Stimulated activated naive B cell treated with anti-CD40 and anti-IgM and Interleukin-4, amounts not matched to agents 10 μg/mL and 1 μg/mL and 100 μg/mL, for 72 hours (primary cell): ENCODE measurements at places on chromosomes 3 and 15.

- peak; percentile 6 for DNase-seq
Observed at GRCh38 chr3:71360180-71360579, 223.3 kb downstream of the FOXP1 start.

DNA sequence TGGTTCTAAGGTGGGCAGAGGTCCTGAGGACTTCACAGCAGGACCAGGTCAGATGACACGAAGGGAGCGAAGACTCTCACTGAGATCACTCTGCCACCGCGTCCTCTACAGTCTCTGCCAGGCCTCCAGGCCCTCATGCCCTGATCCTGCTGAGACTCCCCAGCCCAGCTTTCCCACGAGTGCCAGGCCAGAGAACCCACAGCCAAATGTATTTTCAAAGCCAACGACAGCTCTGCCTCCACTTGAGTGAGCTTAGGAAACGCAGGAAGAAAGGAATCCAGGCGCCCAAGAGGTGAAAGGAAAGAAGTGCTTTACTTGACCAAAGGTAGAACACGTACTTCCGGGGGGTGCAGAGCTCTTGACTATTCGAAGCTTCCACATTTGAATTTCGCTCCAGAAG is 275.0 kb downstream of the XXYLT1 start:
- DNase-seq: no peak

- DNase-seq: no peak
Observed at GRCh38 chr3:19455546-19455945, 307.2 kb downstream of the KCNH8 start.

- DNase-seq: no peak
Observed at GRCh38 chr15:69659454-69660050, 206.9 kb downstream of the RPLP1 start.

- no peak for DNase-seq
Observed at GRCh38 chr15:78950902-78951840, 6.3 kb upstream of the CTSH start.

GRCh38 chr3:141191097-141191749 is 40.4 kb upstream of the PXYLP1 start:
- no peak for DNase-seq

GRCh38 chr15:74584779-74585178 is 30.9 kb upstream of the CLK3 start:
- no peak for DNase-seq

DNA sequence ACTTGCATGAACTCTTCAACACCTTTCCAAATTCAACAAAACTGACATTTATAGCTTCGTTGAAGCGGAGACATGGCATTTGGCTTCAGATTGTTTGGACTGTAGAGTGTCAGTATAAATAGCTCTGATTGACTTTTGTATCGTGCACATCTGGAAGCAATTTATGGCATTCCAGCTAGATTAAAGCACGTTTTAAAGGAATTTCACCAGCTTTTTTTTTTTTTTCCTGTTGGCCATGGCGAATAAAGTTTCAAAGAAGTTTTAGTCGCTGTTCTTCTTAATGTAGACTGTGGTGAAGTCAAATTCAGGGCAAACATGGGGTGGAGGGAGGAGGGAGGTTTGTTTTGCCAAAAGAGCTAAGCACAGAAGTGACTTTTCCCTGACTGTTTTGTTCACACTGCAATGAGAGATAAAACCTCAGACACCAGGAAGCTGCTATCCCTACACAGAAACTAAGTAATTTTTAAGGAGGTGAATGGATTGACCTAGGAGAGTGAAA is 391.0 kb upstream of the RARB start:
- no peak for DNase-seq

- DNase-seq: peak; percentile 62
Observed at GRCh38 chr3:137032465-137033120, 74.8 kb downstream of the IL20RB start.

DNA sequence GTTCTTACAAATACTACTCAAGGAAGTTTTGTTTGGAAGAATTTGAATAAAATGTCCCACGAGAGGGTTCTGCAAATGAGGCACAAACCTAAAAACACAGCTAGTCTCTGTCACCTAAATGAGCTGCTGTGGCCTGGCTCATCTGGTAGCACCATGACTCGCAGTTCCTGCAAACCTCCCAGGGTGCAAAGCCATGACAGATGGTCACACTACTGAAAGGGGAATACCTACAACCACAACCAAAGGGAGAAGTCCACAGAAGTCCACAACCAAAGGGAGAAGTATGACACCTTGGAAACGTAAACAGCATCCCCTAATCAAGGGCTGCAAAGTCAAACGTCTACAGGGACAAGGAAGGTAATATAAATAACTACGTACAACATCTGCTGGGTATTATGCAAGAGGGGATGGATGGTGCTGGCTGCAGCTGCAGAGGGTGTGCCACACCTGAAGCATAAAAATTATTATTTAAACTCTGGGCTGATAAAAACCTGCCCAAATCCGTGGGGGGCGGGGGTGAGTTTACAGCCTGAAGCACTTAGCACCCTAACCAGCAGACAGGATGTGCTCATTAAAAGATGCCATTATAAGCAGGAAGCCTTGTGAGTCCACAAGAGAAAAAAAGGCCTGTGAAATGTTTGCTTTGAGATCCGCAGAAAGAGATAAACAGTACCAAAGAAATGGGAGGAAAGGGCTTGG is 184.0 kb downstream of the MAGI1 start:
- DNase-seq: no peak

- DNase-seq: no peak
Observed at GRCh38 chr3:29949940-29950616, 656.3 kb upstream of the TGFBR2 start.

GRCh38 chr3:55888282-55888885 is 401.3 kb upstream of the WNT5A start:
- no peak for DNase-seq

DNA sequence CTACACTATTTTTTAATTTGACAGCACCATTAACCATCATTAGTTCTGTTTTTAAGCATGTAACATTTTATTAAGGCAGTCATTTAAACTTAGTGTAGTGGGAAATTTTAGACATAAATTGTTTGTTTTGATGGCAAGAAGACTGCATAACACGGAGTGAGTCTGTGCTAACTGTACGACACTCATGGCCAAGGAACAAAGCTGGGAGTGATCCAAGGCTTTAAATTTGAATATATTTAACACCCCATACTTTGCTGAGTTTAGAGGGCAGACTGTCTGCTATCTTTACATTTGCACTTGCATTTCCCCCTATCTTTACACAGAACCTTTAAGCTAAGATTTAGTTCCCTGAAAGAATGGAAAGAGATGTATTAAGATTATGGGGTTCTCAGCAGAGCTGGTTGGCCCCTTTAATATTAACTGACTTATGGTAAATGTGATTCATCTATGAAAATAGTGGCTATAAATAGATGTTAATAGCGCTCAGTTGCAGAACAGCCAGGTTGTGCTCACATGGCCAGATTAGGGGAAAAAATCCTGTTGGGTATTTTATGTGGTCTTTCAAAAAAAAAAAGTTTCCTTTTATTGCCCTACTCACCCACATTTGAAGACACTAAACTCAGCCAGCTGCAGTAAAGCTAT is 120.7 kb downstream of the CMSS1 start:
- no peak for DNase-seq

DNA sequence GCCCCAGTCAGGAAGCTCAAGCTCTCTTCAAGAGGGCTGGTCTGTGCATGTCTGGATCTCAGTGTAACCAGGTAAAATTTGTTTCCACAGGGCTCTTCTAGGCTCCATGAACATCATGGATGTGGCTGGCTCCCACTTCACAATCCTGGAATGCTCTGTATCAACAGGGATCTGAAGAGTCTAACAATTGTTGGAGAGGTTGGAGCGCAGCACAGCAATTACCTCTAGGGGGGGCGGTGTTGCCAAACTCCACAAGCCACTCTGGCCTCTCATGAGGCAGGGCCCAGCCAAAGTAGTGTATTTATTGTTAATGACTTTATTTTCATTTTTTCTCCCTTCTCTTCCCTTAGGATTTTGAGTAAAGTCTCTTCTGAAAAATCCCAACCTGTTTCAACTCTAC is 6.1 kb upstream of the EIF2B5 start:
- no peak for DNase-seq

DNA sequence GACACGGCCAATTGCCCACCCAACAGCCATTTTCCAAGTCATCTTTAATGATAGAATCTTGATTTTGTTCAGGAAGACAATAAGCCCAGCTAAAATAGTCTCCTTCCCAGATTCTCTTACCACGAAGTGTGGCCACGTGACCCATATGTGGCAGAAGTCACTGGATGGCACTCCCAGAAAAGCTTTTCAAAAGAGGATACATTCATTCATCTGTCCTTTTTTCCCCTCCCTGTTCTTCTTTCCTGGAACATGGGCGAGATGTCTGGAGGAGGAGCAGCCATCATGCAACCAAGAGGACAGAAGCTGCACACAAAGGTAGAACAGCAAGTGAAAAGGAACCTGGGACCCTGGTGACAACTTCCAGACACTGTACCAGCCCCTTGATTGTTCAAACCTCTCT is 174.7 kb downstream of the UACA start:
- no peak for DNase-seq

- no peak for DNase-seq
Observed at GRCh38 chr3:50651920-50652529, 22.7 kb upstream of the DOCK3 start.

DNA sequence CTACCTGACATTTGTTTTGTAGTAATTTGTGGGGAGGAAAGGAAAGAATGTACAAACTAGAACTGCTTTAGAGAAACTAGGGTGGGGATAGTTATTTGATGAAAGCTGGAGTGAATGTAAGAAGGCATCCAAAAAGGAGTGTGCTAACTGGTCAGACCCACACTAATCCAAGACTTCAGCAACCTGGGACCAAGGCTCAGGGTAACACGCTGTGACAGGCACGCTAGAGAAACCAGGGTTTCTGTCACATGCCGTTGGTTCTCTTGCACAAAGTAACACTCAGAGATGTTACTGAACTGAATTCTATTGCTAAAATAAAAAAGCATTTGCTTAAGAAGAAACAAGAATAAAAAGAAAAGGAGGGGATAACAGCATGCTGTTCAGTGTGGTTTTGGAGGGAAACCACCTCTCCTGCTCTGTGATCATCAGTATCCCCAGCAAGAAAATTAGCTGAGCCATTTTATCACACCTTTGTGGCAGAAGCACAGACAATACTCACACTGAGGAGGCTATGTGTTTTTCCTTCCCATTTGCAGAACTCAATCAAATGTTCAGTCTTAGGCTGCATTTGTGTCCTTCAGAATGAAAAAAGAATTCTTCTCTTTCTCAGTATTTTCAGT is 2.8 kb upstream of the CCDC80 start:
- no peak for DNase-seq
